ENCODE measurements at places on chromosomes 12 and 14.

GRCh38 chr12:53533471-53533870 is 26.2 kb upstream of the NPFF start:
- no peak for DNase-seq

- DNase-seq = no peak
Observed at GRCh38 chr12:48961331-48961730, 4.0 kb upstream of the ARF3 start.

DNA sequence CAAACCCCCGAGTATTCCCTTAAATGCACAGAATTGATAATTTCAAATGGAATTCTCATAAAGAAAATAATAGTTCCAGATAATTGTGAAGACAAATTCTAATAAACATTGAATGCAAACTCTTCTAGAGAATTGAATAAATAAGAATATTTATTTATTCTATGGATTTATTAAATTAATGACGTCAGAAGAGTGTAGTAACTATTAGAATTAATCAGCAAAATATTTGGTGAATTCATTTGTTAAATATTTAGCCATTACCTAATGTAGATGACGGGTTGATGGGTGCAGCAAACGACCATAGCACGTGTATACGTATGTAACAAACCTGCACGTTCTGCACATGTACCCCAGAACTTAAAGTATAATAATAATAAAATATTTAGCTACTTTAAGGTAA is 33.4 kb upstream of the TBPL2 start:
- DNase-seq = no peak

DNA sequence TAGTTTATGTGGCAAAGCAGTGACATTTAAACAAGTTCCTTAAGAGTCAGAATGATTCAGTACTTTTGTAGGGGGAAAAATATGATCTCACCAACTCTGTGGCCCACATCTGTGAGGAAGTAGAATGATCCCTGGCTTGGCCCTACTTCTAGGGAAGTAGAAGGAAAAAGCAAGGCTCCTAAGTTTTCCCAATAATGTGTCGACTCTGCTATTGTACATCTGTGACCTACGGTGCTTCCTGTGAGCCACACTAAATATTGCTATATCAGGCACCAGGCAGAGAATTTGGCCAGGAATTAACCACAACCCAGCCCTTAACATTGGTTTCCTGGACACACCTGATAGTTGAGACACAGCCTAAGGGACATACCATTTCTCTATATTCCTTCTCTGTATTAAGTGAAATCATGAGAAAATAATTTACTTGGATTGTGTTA is 9.3 kb upstream of the NID2 start:
- DNase-seq = no peak

DNA sequence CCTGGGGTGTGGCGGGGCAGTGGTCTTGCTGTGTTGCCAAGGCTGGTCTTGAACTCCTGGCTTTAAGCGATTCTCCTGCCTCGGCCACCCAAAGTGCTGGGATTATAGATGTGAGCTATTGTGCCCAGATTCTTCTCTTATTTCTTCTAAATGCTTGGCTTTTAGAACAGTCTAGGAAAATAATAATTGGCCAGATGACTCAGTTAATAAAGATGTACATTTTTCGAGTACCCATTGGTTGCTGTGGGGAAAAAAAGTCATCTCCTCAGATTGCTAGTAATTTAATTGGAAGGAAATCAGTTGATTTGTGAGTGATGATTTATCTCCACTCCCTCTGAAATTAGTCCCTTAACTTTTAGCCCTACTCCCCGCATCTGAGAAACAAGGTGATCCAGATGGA is 45.5 kb downstream of the CHST11 start:
- DNase-seq = no peak

GRCh38 chr12:73833746-73834145 is 703.9 kb upstream of the ATXN7L3B start:
- DNase-seq = no peak

- no peak for DNase-seq
Observed at GRCh38 chr12:59372956-59373355, 222.9 kb upstream of the SLC16A7 start.

GRCh38 chr12:83082690-83083276 is 396.1 kb downstream of the TMTC2 start:
- no peak for DNase-seq

- no peak for DNase-seq
Observed at GRCh38 chr12:120748242-120748641, 22.6 kb downstream of the ACADS start.
